ENCODE measurements at places on chromosomes 7 and 10.

DNA sequence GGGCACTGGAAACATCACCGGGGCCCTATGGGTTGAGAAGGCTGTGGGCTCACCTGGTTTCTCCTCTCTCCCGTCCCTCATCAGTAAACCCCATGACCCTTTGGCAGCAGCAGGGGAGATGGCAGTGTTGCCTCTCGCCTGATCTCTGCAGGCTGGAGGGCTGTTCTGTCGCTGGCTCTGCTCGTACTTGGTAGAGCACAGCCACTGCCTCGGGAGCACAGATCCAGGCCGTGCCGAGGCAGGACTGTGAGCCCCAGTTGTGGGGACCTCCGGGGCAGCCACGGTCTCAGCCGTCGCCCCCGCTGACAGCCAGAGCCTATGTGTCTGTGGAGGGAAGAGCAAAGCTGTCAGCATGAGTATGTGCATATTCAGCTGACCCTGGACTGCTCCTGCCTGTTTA is 94.9 kb downstream of the PTPRE start:
- no peak for DNase-seq

- peak; percentile 20 for DNase-seq
Measured at GRCh38 chr7:149621776-149622175, 124.2 kb upstream of the ZNF746 start.

DNA sequence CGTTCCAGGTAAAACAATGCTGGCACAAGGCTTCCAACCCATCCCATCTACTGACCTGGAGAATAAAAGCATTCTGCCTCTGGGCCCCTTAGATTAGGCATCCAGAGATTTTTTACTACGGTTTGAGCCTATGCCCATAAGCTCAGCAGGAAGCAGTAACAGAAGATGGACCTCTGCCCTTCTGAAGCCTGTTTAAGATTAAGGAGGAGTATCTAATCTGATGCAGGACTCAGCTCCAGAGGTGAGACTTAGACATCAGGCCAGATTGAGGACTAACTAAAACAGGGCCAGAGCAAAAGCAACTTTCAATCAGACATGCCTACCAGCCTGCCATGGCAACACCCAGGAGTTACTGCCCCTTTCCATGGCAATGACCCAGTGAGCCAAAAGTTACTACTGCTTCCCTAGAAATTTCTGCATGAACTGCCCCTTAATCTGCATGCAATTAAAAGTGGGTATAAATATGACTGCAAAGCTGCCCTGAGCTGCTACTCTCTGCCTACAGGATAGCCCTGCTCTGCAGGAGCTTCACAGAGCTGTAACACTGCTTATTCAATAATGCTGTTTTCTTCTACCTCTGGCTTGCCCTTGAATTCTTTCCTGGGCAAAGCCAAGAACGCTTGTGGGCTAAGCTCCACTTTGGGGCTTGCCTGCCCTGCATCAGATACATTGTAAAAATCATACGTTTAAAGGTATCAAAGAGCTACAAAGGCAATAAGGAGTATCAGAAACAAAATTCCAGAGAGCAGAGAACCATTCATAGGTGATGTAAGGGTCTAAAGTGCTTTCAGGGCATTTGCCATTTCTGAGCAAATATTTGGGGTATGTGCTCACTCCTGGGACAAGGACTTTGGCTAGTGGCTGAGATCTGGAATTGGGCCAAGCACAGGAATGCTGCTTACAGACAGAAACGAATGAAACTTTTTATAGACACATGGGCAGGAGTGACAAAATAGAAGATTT is 25.0 kb upstream of the CNNM1 start:
- no peak for DNase-seq

- no peak for DNase-seq
Measured at GRCh38 chr10:76869931-76870330, 767.7 kb downstream of the KCNMA1 start.

- no peak for DNase-seq
Measured at GRCh38 chr10:26335574-26336093, 102.5 kb upstream of the APBB1IP start.

- no peak for DNase-seq
Measured at GRCh38 chr7:103297837-103298179, 573 bp downstream of the PMPCB start.

- no peak for DNase-seq
Measured at GRCh38 chr10:113047605-113047962, 97.5 kb downstream of the TCF7L2 start.

- no peak for DNase-seq
Measured at GRCh38 chr10:15858861-15859281, 1.4 kb downstream of the MINDY3 start.

GRCh38 chr10:34104829-34105572 is 710.1 kb downstream of the PARD3 start:
- DNase-seq = no peak

- no peak for DNase-seq
Measured at GRCh38 chr7:28208506-28208905, 27.9 kb upstream of the JAZF1 start.

DNA sequence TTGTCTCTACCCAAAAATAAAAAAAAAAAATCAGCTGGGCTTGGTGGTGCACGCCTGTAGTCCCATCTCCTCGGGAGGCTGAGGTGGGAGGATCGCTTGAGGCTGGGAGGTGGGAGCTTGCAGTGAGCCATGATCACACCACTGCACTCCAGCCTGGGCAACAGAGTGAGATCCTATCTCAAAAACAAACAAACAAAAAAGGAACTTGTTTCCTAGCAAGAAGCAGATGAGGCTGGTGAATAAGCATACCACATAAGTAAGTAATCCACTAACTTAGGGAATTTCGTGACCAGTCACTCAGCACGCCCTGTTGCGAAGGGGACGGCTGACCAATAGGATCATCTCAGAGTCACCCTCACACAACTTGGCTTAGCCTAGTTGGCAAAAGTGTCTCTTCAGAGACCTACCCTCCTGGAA is 64.6 kb downstream of the CUX1 start:
- no peak for DNase-seq

DNA sequence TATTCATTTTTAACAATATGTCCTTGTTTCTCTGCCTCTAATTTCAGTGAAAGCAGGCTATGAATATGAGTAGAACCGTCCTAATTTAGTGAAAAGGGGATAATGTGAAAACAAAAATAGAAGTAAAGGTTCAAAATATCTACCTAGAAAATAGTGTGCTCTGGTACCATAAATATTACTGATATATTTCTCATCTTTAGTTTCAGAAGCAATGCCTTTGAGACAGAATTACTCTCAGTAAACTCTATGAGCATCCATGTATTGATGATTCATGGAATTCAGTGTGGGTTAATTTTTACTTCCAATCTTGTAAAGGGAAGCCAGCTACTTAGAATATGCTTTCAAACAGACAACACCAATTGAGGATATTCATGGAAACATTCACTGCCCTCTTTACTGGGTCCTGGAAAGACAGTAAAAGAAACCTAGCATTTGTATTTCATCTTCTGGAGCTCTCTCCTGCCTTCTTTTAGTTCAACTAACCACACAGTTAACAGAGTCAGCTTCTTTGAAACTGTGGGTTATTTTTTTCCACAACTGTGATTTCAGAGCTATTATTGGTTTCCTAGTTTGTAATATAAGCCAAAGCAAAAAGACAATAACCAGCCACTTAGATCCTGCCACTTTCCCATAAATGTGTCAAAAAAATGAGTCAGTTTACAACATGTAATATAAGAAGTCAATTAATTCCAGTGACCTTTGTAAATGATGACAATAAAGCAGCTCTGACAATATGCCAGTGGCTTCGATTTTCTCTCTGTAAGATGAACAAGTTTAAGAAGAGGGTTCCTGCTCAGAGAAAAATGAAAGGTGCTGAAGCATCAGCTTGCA is 1.7 kb downstream of the LRRN3 start:
- DNase-seq = no peak

Measured in stimulated activated CD4-positive, alpha-beta T cell treated with anti-CD3 and anti-CD28 coated beads, TNF-alpha, amount 100 ng/mL, for 48 hours (primary cell).